ENCODE measurements at places on chromosomes 7 and 10.
A peak's percentile ranks its signal among the peaks of the same experiment; 100 is the strongest.

DNA sequence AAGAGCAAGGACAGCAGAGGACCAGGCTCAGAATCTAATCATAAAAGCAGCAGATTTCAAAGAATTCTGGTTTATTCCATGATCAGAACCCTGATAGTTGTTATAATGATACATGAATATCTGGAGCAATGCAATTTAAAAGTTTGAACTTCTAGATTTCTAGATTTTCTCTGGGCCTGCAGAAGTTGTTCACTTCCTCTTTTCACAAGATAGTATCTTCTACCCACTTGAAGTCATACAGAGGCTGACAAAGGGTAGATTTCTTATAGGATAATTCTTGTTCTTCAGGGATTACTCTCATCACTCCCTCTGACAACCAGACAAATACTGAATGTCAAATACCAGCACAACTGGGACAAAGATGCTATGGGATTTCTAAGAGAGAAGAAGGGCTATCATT, 320.0 kb upstream of the ETV1 start:
- no peak overlapping the region for H3K4me3 ChIP-seq
- no peak overlapping the region for H3K27ac ChIP-seq
- DNase-seq, result no peak
- no peaks in the 10 kb centered on the region for H3K36me3 ChIP-seq
- H3K27me3 ChIP-seq, result no peaks in the 10 kb centered on the region

GRCh38 chr10:72379062-72379461, 24.3 kb upstream of the DNAJB12 start:
- no peaks in the 10 kb centered on the region for H3K27me3 ChIP-seq
- H3K4me3 ChIP-seq, result no peak overlapping the region
- no peak for DNase-seq
- no peaks in the 10 kb centered on the region for H3K36me3 ChIP-seq

DNA sequence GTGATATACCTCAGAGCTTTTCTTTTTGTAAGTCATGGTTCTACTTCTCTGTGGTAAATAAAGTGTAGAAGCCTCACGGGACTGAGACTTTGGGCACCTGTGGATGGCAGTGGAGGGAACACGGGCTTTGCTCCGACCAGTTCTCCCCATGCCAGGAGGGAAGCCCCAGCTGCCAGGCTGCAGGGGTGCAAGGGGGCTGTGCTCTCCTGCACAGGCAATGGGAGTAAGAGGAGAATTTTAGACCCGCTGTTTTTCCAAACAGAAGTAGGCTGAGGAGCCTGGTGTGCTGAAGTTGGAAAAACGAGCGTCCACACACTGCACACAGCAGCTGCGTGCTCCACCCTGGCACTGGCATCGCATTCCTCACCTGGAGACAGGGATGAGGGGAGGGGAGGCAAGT, 282.4 kb downstream of the TNS3 start:
- peaks cover 8% of the 10 kb centered on the region for H3K4me1 ChIP-seq
- H3K27me3 ChIP-seq, result no peaks in the 10 kb centered on the region

DNA sequence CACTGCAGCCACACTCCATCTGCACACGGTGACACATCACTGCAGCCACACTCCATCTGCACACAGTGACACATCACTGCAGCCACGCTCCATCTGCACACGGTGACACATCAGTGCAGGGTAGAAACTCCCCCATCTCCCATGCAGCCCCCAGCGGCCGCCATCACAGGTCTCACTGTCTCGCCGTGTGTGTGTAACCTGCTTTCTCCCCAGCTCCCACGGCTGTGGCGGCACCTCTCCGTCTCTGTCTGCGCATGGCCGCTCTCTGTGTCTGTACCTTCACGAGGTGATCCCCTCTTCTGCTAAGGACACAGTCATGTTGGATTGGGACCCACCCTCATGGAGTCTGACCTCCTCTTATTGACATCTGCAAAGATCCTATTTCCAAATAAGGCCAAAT, 527.4 kb downstream of the PTPRN2 start:
- no peak overlapping the region for H3K27ac ChIP-seq
- H3K36me3 ChIP-seq, result no peaks in the 10 kb centered on the region
- no peaks in the 10 kb centered on the region for H3K27me3 ChIP-seq
- DNase-seq, result peak; percentile 35
- H3K4me3 ChIP-seq, result no peak overlapping the region
